ENCODE measurements at places on chromosomes 4 and X. TPM values are rescaled to one million over a fixed set of nuclear protein-coding genes. Genes with fewer than 3 reads are reported as not detected.
A peak's percentile ranks its signal among the peaks of the same experiment; 100 is the strongest.

GRCh38 chrX:17187136-17187756 is 187.8 kb upstream of the NHS start:
- H3K27me3 ChIP-seq = no peaks in the 10 kb centered on the region
- H3K36me3 ChIP-seq = no peaks in the 10 kb centered on the region
- DNase-seq = no peak
- no peaks in the 10 kb centered on the region for H3K4me1 ChIP-seq

DNA sequence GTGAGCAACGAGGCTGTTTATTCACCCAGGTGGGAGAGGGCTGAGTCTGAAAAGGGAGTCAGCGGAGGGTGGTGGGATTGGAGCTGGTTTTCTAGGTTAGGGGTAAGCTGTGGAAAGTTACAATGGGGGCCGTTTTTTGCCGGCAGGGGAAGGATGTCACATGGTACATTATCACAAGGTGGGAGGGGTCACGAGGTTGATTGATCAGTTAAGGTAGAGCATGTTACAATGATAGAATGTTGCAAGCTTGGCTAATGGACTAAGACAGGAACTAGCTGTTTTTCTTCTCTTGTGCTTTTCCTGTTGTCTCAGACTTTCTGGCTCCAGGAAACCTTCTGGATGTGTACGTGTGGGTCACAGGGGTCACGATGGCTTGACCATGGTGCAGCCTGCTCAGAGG is 536.3 kb upstream of the HTR2C start:
- H3K4me1 ChIP-seq = no peaks in the 10 kb centered on the region
- H3K27ac ChIP-seq = no peak overlapping the region
- no peaks in the 10 kb centered on the region for H3K27me3 ChIP-seq
- no peak for DNase-seq
- no peaks in the 10 kb centered on the region for H3K36me3 ChIP-seq

- no peak overlapping the region for H3K4me3 ChIP-seq
- DNase-seq = no peak
- no peaks in the 10 kb centered on the region for H3K36me3 ChIP-seq
- peaks cover 6% of the 10 kb centered on the region for H3K27me3 ChIP-seq
- peaks cover 11% of the 10 kb centered on the region for H3K4me1 ChIP-seq
- no peak overlapping the region for H3K27ac ChIP-seq
Observed at GRCh38 chr4:112813790-112814189, 176.8 kb downstream of the LARP7 start.

- peaks cover 46% of the 10 kb centered on the region for H3K36me3 ChIP-seq
- peaks cover 2% of the 10 kb centered on the region for H3K4me1 ChIP-seq
- no peak for DNase-seq
- no peaks in the 10 kb centered on the region for H3K27me3 ChIP-seq
- no peak overlapping the region for H3K27ac ChIP-seq
Observed at GRCh38 chr4:118740869-118741268, 55.7 kb downstream of the METTL14 start.

GRCh38 chrX:25012793-25013631 is 2.8 kb downstream of the ARX start:
- DNase-seq = peak; percentile 69
- H3K4me1 ChIP-seq = peaks cover 9% of the 10 kb centered on the region
- H3K27ac ChIP-seq = no peak overlapping the region
- H3K4me3 ChIP-seq = peak overlapping the region; percentile 81
- H3K36me3 ChIP-seq = peaks cover 2% of the 10 kb centered on the region

DNA sequence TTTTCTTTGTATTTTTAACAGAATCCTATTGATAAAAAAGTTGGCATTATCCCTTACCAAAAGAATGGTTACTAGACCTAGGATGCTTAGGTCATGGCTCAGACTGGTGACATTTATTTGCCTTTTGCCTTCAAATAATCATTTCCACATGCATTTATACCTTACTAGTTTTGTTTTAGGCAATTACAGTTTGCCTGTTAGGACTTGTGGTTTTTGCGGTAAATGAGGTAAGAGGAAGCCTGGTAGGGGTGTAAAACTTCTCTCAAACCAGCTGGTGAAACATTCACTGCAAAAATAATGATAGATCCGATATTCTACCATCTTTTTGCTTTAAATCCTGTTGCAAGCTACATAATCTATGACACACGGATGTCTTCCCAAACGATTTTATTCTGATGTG is 12.1 kb downstream of the LAMP2 start:
- H3K4me1 ChIP-seq = peaks cover 31% of the 10 kb centered on the region
- peak; percentile 65 for DNase-seq
- H3K36me3 ChIP-seq = peaks cover 14% of the 10 kb centered on the region
- peak overlapping the region; percentile 62 for H3K27ac ChIP-seq
- peak overlapping the region; percentile 70 for H3K4me3 ChIP-seq

GRCh38 chr4:106565727-106566126 is 197.1 kb upstream of the GIMD1 start:
- H3K27me3 ChIP-seq = no peaks in the 10 kb centered on the region
- no peaks in the 10 kb centered on the region for H3K4me1 ChIP-seq
- no peak overlapping the region for H3K4me3 ChIP-seq
- DNase-seq = no peak

DNA sequence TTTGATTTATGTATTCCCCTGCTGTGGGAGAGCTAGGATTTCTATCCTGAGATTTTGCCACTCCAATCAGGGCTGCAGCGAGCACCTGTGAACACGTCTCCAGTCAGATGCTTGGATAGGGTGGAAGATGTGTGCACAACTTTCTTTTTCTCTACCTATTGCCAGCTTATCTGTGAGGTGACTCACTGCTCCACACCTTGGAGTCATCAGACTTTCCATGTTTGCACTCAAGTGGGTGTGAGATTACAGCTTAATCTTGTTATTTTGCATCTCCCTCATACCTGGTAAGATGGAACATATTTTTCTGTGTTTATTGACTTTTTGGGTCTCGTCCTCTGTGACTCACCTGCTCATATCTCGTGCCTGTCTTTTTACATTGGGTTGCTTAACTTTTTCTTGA is 32.2 kb downstream of the PSAPL1 start:
- no peak overlapping the region for H3K4me3 ChIP-seq
- H3K36me3 ChIP-seq = no peaks in the 10 kb centered on the region
- H3K27me3 ChIP-seq = peaks cover 10% of the 10 kb centered on the region

- peaks cover 8% of the 10 kb centered on the region for H3K4me1 ChIP-seq
- DNase-seq = no peak
- no peaks in the 10 kb centered on the region for H3K27me3 ChIP-seq
- no peak overlapping the region for H3K27ac ChIP-seq
Observed at GRCh38 chr4:88693792-88694191, 3.8 kb downstream of the NAP1L5 start.

GRCh38 chr4:147050356-147050765 is 104.7 kb upstream of the TTC29 start:
- H3K27me3 ChIP-seq = peaks cover 14% of the 10 kb centered on the region
- H3K4me1 ChIP-seq = peaks cover 2% of the 10 kb centered on the region
- no peaks in the 10 kb centered on the region for H3K36me3 ChIP-seq
- DNase-seq = no peak
- H3K4me3 ChIP-seq = no peak overlapping the region
- H3K27ac ChIP-seq = no peak overlapping the region

- H3K4me3 ChIP-seq = no peak overlapping the region
- no peaks in the 10 kb centered on the region for H3K36me3 ChIP-seq
- no peaks in the 10 kb centered on the region for H3K4me1 ChIP-seq
- H3K27ac ChIP-seq = no peak overlapping the region
Observed at GRCh38 chr4:119310826-119311225, 11.1 kb downstream of the FABP2 start.

DNA sequence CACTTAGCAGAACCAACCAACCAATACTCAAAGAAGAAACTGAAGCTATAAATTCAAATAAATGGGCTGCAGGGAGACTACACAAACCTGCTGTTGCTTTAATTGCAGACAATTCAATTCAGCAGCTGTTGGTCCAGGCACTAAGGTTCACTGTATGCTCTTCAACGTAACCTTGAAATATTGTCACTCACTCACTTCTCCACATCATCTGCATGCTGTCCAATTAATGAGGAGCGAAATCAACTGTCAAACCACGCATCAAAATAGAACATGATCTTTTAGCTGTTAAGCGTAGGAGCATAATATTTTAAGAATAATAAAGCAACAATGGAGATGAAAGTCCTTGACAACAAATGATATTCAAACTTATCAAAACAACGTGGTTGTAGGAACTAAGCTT is 17.0 kb downstream of the ENOX2 start:
- no peaks in the 10 kb centered on the region for H3K36me3 ChIP-seq
- H3K27me3 ChIP-seq = no peaks in the 10 kb centered on the region
- DNase-seq = no peak
- peak overlapping the region; percentile 48 for H3K4me3 ChIP-seq
- peaks cover 6% of the 10 kb centered on the region for H3K4me1 ChIP-seq
- no peak overlapping the region for H3K27ac ChIP-seq

GRCh38 chr4:159765382-159765781 is 662.5 kb downstream of the RAPGEF2 start:
- no peaks in the 10 kb centered on the region for H3K4me1 ChIP-seq
- H3K27me3 ChIP-seq = no peaks in the 10 kb centered on the region
- H3K4me3 ChIP-seq = no peak overlapping the region
- H3K36me3 ChIP-seq = no peaks in the 10 kb centered on the region
- H3K27ac ChIP-seq = no peak overlapping the region

- no peak overlapping the region for H3K4me3 ChIP-seq
- no peaks in the 10 kb centered on the region for H3K27me3 ChIP-seq
- no peak overlapping the region for H3K27ac ChIP-seq
Observed at GRCh38 chr4:109607976-109608375, 47.9 kb downstream of the MCUB start.

- no peak overlapping the region for H3K27ac ChIP-seq
- no peak for DNase-seq
- peaks cover 58% of the 10 kb centered on the region for H3K27me3 ChIP-seq
- no peaks in the 10 kb centered on the region for H3K36me3 ChIP-seq
- no peaks in the 10 kb centered on the region for H3K4me1 ChIP-seq
- H3K4me3 ChIP-seq = no peak overlapping the region
Observed at GRCh38 chr4:8867624-8868320, 3.9 kb downstream of the HMX1 start.

RADX gene
- total RNA-seq = 5.7 TPM

ODAPH gene
- total RNA-seq = 0.43 TPM

CTSO gene
- 1.1 TPM for total RNA-seq

PGM2 gene
- total RNA-seq = 53.4 TPM

MAGEE2 gene
- not detected for total RNA-seq

HTRA3 gene
- total RNA-seq = 0.12 TPM

UGT2B17 gene
- total RNA-seq = not detected

MAGEA2B gene
- total RNA-seq = not detected

MAGEA10 gene
- not detected for total RNA-seq

FAM149A gene
- 0.33 TPM for total RNA-seq
